ENCODE measurements at places on chromosomes 1 and 21.

DNA sequence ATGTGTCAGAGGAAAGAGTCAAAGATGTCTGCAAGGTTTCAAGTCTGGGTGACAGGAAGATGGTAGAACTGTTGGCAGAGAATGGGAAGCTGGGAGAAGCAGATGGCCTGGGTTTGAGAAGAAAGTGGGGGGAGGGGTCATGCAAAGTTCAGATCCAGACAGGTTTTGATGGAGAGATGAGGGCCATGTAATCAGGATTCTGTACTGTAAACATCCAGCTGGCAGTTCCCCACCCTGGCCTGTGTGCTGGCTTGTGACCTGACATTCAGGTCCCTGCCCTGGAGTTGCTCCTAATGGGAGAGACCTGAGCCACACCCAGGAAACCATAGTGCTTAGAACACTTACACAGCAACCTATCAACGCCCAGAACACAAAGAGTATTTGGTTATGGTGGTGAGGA lies 15.6 kb upstream of the ETV3 start:
- DNase-seq: no peak

GRCh38 chr1:59096501-59096900 lies 200.4 kb upstream of the FGGY start:
- no peak for DNase-seq

DNA sequence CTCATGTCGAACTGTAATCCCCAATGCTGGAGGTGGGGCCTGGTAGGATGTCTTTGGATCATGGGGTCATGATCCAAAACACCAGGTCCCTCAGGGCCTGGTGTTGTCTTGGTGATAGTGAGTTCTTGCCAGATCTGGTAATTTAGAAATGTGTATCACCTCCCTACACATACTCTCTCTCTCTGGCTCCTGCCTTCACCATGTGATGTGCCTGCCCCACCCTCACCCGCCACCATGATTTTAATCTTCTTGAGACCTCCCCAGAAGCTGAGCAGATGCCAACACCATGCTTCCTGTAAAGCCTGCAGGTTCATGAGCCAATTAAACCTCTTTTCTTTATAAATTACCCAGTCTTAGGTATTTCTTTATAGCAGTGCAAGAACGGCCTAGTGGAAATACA lies 136.4 kb downstream of the NR5A2 start:
- DNase-seq: no peak

DNA sequence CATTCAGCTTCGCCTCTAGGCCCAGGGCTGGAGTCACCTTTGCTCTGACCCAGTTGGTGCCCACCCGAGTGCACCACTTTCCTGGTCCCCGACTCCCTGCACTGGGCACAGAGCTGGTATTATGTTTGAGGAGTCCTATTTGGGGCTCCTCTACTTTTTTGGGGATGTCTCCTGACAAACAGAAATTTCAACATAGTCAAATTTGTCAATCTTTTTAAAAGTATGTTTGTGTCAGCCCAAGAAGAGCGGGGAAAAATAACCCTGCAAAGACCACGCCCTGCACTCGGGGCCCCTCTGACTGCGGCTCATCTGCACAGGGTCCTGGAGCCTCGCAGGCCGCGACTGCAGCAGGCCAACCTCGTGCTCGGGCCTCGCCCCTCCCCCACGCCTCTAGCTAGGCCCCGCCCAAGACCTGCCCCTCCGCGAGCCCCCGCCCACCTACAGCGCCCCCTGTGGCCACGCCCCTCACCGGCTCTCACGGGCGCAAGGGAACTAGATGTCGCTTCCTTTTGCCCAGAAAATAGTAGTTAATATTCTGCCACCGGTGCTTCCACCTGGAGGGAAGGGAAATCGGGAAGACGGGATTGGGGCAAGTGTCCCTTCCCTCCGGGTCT lies 11.4 kb downstream of the FAM229A start:
- DNase-seq: peak; percentile 72

DNA sequence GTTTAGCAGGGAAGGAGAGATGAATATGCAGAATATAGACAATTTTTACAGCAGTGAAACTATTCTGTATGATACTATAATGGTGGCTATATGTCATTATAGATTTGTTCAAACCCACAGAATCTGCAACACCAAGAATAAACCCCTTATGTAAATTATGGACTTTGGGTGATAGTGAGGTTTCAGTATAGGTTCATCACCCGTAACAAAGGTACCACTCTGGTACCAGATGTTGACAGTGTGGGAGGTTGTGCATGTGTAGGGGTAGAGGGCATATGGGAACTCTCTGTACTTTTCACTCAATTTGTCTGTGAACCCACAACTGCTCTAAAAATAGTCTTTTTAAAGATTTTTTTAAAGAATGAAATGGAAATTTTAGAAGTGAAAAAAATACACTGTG lies 29.9 kb upstream of the PRDX6 start:
- no peak for DNase-seq

DNA sequence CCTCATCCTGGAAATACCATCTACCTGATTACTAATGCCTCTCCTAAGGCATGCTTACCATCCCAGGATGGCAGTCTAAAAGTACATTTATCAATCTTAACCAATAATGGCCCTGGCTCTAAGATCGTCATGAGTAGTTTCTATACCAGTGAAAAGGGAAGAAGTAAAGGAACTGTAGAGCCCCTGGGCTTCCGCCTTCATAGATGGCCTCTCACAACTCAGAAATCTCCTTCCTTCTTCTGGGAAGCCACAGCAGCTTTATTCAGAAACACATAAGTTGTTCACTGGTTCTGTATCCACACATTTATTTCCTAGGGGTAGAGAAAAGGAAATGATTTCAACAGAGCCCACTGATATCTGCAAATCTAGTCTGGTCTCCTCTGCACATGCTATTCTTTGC lies 41.0 kb upstream of the CD5L start:
- no peak for DNase-seq

Measured in T follicular helper cell (primary cell).